ENCODE measurements at places on chromosomes 12 and 14.

GRCh38 chr12:27951898-27952297 is 20.6 kb downstream of the PTHLH start:
- DNase-seq, result no peak

DNA sequence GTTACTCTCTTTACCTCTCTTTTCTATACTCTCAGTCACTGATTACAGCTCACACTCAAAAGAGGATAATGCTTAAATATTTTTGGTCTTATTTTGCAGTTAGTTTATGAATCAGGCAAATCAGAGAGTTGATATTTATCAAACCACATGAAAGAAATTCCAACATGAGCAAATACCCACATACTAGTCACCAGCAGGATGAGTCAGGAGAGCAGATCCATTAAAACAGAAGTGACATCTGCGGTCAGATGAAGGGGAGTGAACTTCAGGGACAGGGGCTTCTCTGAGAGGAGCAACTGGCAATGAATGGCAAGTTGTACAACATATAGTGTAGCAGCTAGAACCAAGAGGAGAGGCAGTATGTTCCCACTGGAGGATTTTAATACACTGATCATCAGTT is 258.7 kb downstream of the SYT10 start:
- no peak for DNase-seq

DNA sequence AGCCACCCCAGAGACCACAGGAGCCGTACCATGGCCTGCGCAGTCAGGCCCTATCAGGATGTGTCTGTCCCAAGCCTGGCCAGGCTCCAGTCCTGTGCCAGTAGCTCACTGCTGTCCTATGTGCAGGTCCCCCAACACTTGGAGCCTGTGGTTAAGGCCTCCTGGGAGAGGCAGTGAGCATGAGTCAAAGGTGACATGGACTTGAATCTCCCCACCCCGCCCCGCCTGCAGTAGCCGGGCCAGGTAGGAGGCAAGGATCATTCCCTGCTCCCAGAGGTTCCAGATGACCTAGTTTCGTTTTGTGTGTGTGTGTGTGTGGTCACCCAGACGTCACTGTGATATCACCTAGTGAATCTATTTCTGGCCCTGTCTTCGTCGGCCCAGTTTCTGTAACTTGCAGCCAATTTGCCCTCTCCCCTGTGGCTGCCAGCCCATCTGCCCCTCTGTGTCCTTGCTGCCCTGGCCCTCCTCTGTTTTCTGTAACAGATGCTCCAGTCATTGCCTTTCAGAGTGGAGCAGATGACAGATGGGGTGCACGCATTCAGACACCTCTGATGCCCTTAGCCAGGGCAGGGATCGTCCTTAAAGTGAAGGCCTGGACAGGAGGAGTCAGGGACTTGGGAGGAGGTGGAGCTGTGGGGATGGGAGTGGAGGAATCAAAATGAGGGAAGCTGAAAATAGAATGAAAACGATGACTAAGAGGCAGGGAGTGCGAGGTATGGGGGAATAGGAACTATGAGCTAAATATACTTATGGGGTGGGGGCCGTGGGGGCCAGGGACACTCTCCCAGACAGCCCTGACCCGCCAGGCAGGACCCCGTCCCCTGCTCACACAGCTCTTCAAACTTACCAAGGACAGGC is 37.4 kb downstream of the SLC6A12 start:
- no peak for DNase-seq

- no peak for DNase-seq
Observed at GRCh38 chr14:24051176-24051788, 527 bp upstream of the CARMIL3 start.

DNA sequence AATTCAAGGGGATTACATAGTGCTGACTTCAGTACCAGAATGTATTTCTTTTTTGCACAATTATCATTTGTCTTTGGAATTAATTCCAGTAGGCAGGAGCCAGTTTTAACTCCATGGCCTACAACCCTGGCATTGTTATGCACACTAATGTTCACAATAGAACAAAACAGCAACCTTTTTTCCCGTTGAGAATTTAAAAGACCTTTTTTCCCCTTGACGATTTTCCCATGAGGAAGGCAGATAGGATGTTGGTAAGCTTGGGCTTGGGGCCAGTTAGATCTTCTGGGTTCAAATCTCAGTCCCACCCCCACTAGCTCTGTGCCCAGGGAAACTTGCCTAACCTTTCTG is 13.7 kb downstream of the AKAP6 start:
- no peak for DNase-seq

Measured in hypothalamus (tissue), 51 donors.